ENCODE measurements at places on chromosomes 3 and 15. TPM values are rescaled to one million over a fixed set of nuclear protein-coding genes. Genes with fewer than 3 reads are reported as not detected.

Gene REC114
- not detected for total RNA-seq

Gene PDZRN3
- total RNA-seq = 51.2 TPM

Gene CNTN6
- not detected for total RNA-seq

Gene CCR9
- total RNA-seq = not detected

Gene AADACL2
- total RNA-seq = not detected

Gene DNAH1
- total RNA-seq = 5.0 TPM

Gene ZNF80
- total RNA-seq = not detected

Gene PLD1
- total RNA-seq = 24.1 TPM
